ENCODE measurements at places on chromosomes 2 and 18.

- no peak for DNase-seq
These were observed 137.9 kb upstream of the PARD3B start for GRCh38 chr2:204407204-204408014.

DNA sequence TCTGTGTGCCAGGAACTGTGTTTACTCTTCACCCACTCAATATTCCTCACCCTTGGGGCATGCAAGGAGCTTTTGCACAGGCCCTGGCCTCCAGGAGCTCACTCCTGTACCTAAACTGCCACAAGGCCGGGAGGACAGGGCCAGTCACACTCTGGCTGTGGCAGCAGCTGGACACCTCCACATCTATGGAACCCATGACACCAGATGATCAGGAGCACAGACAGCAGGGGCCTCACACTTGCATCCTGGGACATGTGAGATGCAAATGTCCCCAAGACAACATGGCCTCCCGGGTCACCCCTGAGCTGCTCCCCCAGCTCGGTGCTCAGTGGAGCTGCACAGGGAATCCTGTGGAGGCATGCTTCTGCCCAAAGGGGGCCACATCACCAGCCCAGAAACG lies 61.8 kb upstream of the SLC66A3 start:
- no peak for DNase-seq

- DNase-seq: no peak
These were observed 76.0 kb downstream of the TGIF1 start for GRCh38 chr18:3525870-3526420.

GRCh38 chr2:37583867-37584266 lies 87.6 kb downstream of the CDC42EP3 start:
- DNase-seq: no peak

- DNase-seq: peak; percentile 54
These were observed 378 bp upstream of the IAH1 start for GRCh38 chr2:9473985-9474360.

DNA sequence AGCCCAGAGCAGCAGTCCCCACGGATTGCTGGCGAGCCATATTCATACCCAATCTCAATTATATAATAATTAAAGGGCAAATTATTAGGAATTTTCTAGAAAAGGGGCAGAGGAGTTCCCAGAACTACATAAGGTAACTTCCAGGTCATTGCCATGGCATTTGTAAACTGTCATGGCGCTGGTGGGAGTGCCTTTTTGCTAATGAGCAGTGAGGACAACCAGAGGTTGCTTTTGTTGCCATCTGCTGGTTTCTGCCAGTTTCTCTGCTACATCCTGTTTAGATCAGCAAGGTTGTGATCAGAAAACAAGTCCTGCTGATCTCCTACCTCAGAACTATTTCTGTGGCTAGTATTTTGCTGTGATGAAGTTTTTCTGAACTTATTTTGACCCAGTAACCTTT lies 159.8 kb upstream of the PIEZO2 start:
- DNase-seq: no peak

Measured in glutamatergic neuron (in vitro differentiated cells).